Ecto neural progenitor cell (in vitro differentiated cells): ENCODE measurements at places on chromosomes 7 and 10.

GRCh38 chr10:83214136-83214535 is 925.2 kb upstream of the GHITM start:
- DNase-seq, result no peak

GRCh38 chr7:41579961-41580935 is 122.6 kb downstream of the INHBA start:
- DNase-seq, result no peak

- no peak for DNase-seq
These were observed 248.3 kb downstream of the CDC14C start for GRCh38 chr7:49172639-49173038.

GRCh38 chr7:31102151-31102972 is 50.3 kb downstream of the ADCYAP1R1 start:
- no peak for DNase-seq

DNA sequence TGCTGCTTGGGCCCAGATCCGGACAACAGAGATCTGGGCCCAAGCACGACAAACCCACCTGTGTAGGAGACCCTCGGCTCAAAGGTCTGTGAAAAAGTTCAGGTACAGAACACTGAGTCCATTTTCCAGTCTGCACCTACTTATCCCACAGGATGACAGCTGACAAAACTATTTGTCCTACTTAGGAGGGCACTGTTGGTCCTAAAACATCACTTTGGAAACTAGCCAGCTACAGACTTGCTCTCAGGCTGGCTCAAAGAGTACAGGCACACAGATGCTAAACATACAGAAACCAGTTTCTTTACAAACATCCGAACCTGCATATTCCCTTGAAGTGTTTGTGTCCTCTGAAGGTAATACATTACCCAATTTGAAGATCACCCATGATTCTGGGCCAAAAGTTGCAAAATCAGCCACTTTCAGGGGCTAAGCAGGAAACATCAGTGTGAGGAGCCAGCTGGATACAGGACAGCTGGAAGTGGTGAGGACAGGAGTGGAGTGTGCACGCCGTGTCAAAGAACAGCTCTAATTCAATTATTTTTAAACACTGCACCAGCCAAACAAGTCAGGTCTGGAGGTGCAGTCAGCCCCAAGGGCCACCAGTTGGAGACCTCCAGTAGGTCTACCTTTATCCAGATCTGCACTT is 88.5 kb downstream of the NOC3L start:
- no peak for DNase-seq
